Activated T-cell treated with anti-CD3 and anti-CD28 coated beads, Interleukin-2, amount 50 U/mL, for 4 hours (primary cell): ENCODE measurements at places on chromosomes 4 and X. TPM values are rescaled to one million over a fixed set of nuclear protein-coding genes. Genes with fewer than 3 reads are reported as not detected.

DNA sequence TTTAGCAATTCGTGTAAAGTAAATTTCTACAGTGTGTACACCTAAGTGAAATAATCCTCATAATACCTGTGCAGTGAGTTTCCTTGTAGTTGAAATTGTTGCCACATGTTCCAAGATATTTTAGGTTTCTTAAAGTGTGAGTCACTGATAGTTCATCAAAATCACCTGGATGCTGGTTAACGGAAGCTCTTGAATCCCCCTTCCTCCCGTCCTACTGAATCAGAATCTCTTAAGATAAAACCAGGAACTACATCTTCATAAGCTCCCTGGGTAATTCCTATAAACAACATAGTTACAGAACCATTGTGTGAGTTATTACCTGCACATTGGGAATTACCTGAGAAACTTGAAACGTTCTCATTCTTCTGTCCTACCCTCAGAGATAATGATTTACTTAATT lies 197.4 kb upstream of the HS3ST1 start:
- DNase-seq, result no peak

DNA sequence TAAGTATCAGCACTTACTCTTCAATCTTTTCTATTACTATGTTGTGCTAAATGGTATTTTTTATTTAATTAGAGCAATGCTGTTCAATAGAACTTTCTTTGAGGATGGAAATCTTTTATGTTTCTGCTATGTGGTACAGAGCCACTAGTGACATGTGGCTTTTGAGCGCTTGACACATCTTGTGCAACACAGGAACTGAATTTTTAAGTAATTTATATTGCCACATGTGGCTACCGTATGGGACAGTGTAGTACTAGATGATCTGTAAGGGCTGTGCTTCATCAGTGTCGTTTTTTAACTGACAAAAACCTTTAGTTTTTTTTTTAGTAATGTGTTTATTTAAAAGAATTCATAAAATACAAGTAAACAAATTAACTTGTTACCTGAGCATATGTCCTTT lies 22.4 kb downstream of the HPRT1 start:
- no peak for DNase-seq

DNA sequence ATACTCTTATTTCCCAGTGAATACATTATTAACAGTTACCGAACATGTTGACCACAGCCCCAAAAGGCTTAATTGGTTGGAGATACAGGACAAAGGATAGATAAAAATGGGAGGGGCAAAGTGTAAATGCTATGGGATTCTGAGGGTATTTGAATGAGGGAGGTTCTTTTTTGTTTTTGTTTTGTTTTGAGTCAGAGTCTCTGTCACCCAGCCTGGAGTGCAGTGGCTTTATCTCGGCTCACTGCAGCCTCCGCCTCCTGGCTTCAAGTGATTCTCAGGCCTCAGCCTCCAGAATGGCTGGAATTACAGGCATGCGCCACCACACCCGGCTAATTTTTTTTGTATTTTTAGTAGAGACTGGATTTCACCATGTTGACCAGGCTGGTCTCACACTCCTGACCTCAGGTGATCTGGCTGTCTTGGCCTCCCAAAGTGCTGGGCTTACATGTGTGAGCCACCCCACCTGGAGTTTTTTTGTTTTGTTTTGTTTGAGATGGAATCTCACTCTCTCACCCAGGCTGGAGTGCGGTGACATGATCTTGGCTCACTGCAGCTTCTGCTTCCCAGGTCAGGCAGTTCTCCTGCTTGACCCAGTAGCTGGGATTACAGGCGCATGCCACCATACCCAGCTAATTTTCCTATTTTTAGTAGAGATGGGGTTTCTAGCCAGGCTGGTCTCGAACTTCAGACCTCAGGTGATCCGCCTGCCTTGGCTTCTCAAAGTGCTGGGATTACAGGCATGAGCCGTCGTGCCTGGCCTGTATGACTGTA lies 9.0 kb downstream of the UBE2K start:
- no peak for DNase-seq

Gene DDX53
- not detected for total RNA-seq

Gene FAM9C
- total RNA-seq, result not detected

GRCh38 chr4:167826281-167826680 lies 266.1 kb upstream of the ANXA10 start:
- no peak for DNase-seq

- DNase-seq, result no peak
These were observed 9.0 kb downstream of the ARAP2 start for GRCh38 chr4:36235306-36235705.

Gene GABRE
- 0.08 TPM for total RNA-seq

DNA sequence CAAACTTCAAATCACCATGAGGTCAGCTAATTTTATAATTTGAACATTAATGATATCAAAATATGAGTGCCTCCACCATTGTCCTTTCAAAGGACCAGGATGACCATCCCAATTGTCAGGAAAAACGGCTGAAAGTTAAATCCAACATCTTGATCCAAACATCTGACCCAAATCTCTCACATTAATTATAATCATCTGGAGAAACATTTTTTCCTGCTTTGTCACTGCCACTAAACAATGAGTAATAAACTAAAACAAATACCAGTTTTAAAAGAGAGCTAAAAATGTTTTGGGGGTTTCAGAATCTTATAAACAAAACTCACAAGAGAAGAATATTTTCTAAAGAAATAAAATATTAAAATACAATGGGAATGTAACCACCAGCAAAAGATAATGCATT lies 45.7 kb upstream of the NDST4 start:
- DNase-seq, result no peak

DNA sequence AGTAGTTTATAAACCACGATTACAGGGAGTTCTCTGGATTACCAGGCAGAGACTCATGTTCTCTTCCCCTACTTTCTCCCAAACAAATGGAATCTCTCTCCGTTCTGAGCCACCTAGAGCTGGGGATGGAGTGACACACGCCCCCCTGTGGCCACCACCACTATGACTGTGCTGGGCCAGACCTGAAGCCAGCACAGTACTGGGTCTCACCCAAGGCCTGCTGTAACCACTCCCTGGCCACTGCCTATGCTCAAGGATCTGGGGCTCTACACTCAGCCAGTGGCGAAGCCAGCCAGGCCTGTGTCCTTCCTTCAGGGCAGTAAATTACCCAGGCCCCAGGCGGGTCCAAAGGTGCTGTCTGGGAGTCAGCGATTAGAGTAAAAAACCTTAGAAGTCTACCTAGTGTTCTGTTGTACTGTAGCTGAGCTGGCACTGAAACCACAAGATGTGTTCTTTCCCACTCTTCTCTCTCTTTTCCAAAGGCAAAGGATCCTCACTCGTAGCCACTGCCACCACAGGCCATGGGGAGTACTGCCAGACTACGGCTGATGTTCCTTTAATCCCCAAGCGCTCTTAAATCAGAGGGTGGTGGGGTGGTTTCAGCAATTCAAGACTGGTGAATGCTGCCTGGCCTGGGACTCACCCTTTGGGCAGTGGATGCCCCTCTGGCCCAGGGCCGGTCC lies 412.2 kb upstream of the ARX start:
- no peak for DNase-seq

- no peak for DNase-seq
These were observed 60.0 kb upstream of the ARHGAP24 start for GRCh38 chr4:85414972-85415371.

- no peak for DNase-seq
These were observed 38.2 kb upstream of the UXT start for GRCh38 chrX:47697181-47697580.

Gene ZNF827
- 35.2 TPM for total RNA-seq
